ENCODE measurements at places on chromosomes 7 and 10.

DNA sequence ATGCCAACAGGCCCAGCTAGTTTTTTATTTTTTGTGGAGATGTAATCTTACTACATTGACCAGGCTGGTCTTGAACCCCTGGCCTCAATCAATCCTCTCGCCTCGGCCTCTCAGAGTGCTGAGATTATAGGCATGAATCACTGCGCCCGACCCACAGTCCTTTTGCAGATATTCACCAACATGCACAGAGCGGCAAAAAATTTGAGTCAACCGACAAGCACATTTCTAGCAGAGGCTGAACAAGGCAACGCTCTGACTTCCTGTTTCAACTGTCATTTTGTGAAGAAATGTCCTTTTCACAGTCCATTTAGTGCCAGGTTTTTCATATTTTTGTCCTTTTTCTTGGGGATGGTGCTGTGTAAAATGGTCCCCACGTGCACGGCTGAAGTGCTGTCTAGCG lies 71.1 kb upstream of the KAT6B start:
- no peak for ATAC-seq

DNA sequence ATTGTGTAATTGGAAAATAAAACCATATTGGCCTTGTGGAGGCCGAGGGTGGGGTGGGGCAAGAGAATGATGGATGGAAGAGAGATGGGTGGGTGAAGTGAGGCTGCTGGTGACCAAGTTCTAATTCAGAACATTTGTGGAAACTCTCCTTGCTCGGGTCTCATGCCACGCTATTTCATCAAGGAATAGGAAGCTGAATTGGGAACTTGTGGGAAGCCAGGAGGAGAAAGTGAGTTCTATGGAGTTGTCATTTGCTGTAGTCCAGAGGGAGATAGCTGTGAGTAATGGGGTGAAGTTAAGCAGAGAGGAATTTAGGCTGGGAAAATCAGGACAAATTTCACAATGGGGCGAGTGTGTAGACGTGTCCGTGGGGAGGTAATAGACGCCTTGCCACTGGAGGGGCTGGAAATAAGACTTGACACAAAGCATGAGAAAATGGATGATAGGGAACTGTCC lies 339.2 kb downstream of the LRMDA start:
- no peak for ATAC-seq

DNA sequence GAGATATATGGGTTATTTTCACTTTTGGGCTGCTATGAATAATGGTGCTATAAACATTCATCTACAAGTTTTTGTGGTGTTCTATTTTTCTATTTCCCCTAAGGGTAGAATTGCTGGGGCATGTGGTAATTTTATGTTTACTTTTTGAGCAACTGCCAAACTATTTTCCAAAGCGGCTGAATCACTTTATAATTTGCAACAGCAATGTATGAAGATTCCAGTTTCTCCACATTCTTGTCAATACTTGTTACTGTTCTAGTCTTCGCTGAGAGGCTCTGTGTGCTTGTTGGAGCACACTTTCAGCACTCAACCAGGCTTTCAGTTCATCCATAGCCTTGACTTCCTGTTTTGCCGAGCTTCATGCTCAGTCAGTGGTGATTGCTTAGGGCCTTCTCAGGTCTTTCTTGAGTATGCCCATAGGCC lies 39.0 kb downstream of the ADK start:
- peak; percentile 67 for ATAC-seq

GRCh38 chr7:130513447-130513846 lies 21.6 kb downstream of the MEST start:
- ATAC-seq: no peak

DNA sequence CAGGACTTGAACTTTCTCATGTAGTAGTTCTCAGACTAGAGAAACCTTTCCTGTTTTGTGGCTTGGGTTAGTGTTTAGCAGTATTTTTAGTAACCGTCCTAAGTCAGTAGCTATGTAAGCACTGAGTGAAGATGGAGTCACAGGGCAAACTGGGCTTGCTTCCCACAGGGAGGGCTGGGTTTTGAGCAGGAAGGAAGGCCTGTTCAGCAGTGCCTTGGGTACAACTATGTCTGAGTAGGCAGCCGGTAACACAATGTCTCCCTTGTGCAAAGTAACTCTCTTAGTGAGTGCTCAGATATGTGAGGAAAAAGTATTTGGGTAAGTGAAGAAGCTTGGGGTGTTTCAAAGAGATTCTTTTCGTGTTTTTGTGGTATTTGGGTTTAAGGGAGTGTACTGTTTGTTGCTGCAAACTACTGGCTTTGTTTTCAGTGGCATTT lies 96.4 kb downstream of the CCSER2 start:
- ATAC-seq: no peak

- ATAC-seq: no peak
Observed at GRCh38 chr7:128763541-128763940, 12.1 kb downstream of the OPN1SW start.

DNA sequence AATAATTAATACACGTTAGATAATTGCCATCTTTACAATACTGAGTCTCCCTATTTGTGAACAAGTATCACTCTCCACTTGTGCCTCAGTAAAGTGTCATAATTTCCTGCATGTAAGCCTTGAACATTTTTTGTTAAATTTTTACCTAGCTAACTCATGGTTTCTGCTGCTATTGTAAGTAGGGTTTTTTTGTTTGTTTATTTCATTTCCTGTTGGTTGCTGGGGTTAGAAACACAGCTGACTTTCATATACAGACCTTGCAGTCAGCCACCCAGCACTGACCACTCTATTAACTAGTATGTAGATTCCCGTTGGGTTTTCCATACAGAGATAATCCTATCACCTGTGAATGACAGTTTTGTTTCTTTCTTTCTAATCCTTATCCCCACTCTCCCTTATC lies 133.3 kb downstream of the MPP7 start:
- no peak for ATAC-seq

- no peak for ATAC-seq
Observed at GRCh38 chr10:3040069-3040468, 27.3 kb upstream of the PFKP start.

DNA sequence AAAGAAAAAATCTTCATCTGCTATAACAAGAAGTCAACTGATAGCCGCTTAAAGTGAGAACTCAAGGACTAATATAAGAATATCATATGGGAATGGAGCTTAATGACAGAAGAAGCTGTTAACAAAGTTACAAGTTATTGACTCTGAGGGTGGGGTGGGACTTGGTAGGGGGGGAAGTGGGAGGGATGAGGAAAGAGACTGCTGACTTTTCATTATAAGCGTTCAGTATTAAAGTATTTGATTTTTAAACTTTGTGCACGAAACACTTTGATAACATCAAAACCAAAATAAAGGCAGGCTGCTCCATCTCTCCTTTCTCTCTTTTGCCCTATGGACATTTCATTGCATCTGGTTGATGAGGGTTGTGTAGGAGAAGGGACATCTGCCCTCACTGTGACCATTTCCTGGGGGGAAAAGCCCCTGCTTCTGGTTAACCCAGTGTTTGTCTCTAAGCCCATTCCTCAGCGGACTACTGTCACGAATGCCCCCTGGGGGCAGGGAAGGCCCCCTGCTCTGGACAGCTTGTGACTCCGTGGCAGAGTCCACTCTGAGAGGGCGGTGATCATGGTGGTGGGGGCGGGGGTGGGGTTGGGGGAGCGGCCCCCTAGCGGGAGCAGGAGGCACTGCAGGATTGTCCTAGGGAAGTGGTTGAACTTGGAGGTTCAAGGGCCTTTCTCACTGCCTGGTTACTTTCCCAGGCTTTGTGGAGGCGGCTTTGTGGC lies 17.4 kb downstream of the SLC13A4 start:
- no peak for ATAC-seq

DNA sequence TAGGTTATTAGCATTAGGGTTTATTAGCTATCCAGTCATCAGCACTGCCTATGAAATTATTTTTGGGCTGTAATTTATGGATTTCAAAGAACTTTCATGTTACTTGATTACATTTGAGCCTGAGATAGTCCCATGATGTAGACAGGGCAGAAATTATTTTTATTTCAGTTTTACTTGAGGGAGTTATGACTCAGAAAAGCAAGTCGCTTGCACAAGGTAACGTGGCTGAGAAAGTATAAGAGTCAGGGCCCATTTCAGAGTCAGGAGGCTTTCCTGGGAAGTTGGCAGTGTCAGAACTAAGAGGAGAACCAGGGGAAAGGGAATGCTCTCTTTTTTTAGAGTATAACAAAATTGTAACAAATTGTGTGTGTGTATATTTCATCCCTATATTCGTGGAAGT lies 16.5 kb downstream of the GATA3 start:
- ATAC-seq: peak; percentile 50

- ATAC-seq: no peak
Observed at GRCh38 chr10:10848488-10849111, 169.1 kb upstream of the CELF2 start.

- ATAC-seq: no peak
Observed at GRCh38 chr7:41052201-41052600, 650.7 kb downstream of the INHBA start.

GRCh38 chr7:112799448-112800120 lies 9.4 kb upstream of the TMEM168 start:
- no peak for ATAC-seq

Data from activated CD4-positive, CD25-positive, alpha-beta regulatory T cell treated with anti-CD3 and anti-CD28 coated beads, Interleukin-2, amount 50 U/mL, for 24 hours (primary cell).